Astrocyte (in vitro differentiated cells and primary cell): ENCODE measurements at places on chromosomes 2 and 18.
A peak's percentile ranks its signal among the peaks of the same experiment; 100 is the strongest.

DNA sequence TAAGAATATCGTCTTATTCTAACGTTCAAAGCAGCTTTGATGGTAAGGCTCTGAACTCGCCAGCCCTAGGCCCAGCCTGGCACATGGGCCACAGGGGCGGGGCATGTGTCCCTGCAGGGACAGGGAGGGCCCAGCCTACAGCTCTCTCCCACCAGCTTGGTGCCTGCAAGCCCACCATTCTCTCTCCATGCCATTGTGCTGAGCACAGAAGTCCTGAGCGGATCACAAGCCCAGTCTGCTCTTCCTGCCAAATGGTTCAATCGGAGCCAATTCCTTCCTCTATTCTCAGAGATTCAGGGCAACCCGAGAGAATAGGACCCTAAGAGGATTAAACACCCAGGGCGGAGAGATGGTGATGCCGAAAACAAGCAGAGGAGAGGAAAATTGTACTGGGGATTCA lies 50.3 kb upstream of the APCDD1 start:
- no peak for DNase-seq

GRCh38 chr2:30385327-30385726 lies 61.7 kb upstream of the LCLAT1 start:
- peak; percentile 29 for DNase-seq

GRCh38 chr2:186099826-186100225 lies 361.2 kb downstream of the FSIP2 start:
- peak; percentile 3 for DNase-seq

- DNase-seq = no peak
Observed at GRCh38 chr2:101821828-101822458, 124.4 kb downstream of the MAP4K4 start.

DNA sequence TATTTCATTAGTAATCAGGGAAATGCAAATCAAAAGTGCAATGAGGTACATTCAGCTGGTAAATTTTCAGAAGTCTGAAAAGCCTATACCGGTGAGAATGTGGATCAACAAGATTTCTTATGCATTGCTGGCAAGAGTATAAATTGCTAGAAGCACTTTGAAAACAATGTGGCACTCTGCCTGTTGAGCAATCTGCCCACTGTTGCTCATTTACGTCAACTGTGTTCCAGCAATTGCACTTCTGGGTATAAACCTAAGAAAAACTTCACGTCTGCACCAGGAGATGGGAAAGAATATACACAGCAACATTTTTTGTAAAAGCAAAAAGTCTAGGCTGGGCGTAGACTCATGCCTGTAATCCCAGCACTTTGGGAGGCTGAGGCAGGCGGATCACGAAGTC lies 40.8 kb downstream of the MTERF4 start:
- DNase-seq = no peak
